ENCODE measurements at places on chromosomes 12 and 14.

- no peak for DNase-seq
These were observed 539 bp downstream of the PSME2 start for GRCh38 chr14:24145690-24146452.

DNA sequence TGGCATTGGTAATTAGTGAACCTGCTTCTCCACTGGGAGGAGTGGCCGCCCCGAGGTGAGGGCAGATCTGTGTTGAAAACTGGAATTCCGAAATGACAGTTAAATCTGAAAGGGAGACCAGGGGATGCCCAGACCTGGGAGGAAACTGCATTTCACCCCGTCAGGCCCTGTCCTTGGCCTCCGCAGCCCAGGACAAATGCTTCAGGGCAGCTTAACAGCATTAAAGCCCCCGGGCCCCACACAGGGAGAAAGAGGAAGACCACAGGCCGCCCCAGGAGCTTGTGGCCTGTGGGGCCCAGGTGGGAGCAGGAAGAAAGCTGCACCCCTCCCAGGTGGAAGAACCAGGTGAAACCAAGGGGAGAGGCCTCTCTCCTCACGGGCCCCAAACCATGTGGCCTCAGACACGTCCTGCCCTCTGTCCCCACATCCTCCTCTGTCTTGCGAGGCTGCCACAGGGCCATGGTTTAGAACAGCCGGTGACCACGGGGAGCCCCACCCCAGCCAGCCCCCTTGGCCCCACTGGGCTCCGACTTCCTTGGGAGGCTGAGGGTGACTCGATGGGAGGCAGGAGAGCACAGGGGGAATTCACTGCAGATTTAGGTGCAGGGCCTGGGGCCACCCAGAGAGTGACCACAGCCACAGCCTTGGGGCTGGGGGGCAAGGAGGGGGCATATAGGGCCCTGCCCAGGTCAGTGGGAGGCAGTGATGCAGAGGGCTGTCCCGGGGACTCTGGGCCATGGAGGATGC, 265.4 kb downstream of the ADGRD1 start:
- DNase-seq: no peak

GRCh38 chr12:6978611-6979011, 7.9 kb downstream of the EMG1 start:
- no peak for DNase-seq

GRCh38 chr12:94123127-94123526, 25.2 kb upstream of the PLXNC1 start:
- no peak for DNase-seq

- DNase-seq: no peak
These were observed 125.6 kb downstream of the TTC8 start for GRCh38 chr14:88950069-88950468.

DNA sequence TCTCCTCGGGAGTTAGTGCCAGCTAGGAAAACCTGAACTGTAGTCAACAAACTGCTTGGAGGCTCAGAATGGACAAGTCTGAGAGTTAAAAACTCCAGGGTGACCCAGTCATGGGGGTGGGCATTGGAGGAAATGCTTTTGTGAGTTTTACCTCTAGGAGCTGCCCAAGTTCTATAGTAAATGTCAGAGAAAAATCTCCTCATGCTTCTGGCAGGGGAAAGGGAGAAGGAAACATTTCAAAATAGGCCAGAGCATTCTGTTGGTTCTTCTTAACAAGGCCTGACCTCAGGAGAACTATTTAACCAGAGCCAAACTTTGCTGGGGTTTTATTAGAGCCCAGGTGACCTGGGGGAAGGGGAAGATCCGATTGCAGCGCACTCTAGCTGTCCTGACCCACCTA, 12.3 kb downstream of the NINJ2 start:
- DNase-seq: no peak

GRCh38 chr14:68661226-68662225, 131.3 kb downstream of the ZFP36L1 start:
- DNase-seq: no peak

GRCh38 chr12:10354071-10354470, 35.8 kb downstream of the KLRK1 start:
- DNase-seq: no peak

DNA sequence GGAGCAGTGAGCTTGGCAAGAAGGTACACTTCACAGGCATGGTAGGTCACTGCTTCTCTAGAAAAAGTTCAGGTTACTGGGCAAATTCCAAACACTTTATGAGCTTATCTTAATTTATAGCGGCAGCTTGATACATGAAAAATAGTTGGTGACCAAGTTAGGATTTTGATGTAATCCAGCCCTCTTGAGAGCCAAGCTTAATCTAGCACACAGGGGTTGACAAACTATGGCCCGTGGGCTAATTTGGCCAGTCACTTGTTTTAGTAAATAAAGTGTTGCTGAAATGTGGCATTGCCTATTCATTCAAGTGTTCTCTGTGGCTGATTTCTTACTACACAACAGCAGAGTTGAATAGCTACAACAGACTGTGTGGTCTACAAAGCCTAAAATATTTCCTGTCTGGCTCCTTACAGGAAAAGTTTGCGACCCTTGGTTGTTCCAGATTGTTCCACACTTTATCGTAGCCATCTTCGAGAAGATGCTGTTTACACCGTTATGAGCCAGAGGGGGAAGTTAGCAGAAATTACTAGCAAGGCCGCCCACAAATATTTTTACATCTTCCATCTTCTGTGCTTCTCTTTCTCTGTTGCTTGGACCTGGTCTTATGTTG, 120.9 kb downstream of the DAAM1 start:
- DNase-seq: no peak

- DNase-seq: peak; percentile 16
These were observed 63.2 kb upstream of the INSM2 start for GRCh38 chr14:35470755-35471154.

DNA sequence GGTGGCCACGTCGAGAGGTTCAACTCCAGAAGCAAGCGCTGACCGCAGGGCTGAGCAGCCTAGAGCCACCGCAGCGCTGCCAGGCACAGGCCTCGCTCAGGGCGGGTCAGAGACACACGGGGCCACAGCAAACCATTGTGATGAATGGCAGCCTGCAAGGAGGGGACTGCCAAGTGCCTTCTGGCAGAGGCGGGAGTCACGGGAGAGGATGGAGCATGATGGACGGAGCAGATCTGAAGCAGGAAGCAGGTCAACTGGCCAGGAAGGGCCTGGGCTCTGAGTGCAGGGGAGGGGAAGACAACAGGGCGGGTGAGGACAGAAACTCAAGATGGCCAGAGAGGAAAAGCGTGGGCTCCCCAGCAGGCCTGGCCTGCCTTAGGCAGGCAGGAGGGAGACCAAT, 49.8 kb downstream of the CDC42BPB start:
- DNase-seq: no peak

DNA sequence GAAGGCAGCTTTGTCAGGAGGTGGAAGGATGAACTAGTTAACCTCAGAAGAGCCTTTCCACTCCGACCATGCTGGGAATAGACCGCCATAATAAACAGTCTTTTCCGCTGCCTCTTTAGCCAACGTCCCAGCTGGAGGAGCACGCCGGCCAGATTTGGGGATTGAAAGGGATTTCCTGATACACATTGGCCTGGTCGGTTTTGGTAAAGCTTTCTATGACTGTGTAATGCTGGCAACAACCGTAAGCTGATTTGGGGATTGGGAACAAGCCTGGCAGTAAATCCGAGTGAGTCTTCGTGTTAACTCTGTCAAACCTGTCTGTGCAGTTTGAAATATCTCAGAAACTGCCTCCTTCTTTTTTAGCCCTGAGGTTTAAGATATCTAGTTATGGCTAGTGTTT, 87.0 kb downstream of the DAD1 start:
- DNase-seq: no peak

DNA sequence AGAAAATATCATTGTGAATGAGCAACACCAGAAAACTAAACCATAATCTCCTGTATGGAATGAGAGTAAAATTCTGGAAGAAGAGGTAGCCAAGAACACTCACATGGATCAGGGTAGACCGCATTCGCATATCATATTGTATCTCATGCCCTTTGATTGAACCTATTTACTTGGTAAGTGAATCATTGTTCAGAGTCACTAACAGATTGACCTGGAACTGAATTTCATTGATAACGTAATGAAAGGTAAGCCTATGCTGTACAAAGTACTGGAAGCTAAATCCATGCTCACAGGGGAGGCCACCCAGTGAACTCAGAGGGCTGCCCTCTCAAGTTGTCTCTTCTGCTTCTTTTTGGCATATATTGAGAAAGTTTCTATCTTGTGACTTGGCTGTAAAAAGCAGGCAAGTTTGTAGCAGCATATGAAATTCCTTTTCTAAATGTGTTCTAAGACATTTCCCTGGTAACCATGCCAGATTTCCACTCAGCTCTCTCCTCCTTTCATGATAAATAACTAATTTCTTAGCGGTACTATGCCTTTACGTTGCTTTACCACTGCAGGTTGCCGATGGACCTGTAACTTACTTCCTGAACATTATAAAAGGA, 91.4 kb downstream of the PLCZ1 start:
- no peak for DNase-seq

DNA sequence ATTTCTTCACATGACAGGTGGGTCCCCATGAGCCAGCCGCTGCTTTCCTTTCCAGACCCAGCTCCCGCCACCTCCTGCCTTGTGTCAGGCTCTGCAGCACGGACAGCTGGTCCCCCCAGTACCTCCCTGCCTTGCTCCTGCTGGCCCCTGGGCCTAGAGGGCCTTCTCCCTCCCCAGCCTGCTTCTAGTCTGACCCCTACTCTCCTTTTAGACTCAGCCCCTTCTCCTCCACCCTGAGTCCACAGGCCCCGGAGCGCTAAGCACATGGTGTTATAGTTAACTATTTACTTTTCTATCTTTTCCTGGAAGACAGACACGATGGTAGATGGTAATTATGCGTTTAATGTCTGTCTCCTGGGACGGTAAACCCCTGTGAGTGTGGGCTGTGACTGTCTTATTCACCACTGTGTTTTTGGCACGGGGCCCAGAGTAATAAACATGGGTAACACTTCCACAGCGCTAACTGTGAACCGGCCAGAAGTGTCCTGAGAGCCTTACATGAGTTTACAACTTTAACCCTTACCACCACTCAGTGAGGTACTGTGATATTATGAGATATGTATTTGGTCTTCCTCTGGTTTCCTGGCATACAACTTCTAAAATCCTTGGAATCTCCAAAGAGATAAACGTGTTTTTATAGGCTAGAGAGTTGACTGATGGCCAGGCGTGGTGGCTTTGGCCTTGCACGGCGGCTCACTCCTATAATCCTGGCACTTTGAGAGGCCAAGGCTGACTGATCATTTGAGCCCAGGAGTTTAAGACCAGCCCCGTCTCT, 41.2 kb downstream of the DGLUCY start:
- no peak for DNase-seq

- DNase-seq: no peak
These were observed 64.7 kb downstream of the CLMN start for GRCh38 chr14:95255013-95255412.

- peak; percentile 85 for DNase-seq
These were observed 59.9 kb upstream of the FBRSL1 start for GRCh38 chr12:132429946-132430643.

GRCh38 chr12:17322090-17322489, 716.1 kb upstream of the LMO3 start:
- no peak for DNase-seq

DNA sequence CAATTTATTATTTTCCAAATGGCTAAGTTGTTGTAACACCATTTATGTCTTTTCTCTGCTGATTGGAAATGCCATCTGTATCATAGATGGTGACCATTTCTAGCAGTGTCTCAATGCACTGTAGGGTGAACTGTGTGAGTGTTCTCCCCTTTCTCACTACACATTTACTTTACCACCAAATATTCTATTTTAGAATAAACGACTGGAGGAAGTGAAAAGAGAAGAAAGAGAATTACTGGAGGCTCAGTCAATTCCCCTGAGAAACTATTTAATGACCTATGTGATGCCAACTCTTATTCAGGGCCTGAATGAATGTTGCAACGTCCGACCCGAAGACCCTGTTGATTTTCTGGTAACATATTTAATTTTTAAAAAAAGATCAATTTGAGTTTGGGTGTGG, 15.5 kb upstream of the PAPOLA start:
- no peak for DNase-seq

DNA sequence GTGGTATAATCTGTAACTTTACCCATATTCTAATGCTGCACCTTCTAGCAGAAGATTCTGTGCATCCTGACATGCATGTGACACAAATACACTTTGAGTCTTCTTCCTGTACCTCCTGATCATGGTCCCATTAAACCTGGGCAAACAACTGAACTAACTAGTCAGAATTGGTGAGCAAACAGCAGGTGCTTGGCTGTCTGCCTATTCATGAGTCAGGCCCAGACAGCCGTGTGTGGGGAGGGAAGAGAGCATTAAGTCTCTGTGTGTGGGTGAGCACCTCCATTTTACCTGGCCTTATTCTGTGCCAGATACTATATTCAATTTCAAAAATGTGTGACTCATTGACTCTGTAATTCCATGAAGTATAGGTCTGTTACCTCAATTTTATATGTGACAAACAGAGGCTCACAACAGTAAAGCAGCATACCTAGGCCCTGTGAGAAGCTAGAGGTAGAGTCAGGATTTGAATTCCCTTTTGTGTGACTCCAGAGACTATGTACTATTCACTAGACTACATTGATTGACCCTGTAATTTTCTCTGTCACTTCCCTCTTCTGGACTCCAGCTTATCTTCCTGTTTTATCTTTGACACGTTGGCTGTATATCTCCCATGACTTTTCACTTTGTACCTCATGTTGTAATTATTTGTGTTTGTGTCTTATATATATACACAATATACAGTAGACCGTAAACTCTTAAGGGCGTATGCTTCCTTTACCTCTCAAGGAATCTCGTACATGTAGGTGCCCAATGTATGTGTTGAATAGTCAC, 32.2 kb downstream of the SUSD6 start:
- DNase-seq: no peak

- no peak for DNase-seq
These were observed 176.4 kb downstream of the SLC38A4 start for GRCh38 chr12:46649433-46649832.

DNA sequence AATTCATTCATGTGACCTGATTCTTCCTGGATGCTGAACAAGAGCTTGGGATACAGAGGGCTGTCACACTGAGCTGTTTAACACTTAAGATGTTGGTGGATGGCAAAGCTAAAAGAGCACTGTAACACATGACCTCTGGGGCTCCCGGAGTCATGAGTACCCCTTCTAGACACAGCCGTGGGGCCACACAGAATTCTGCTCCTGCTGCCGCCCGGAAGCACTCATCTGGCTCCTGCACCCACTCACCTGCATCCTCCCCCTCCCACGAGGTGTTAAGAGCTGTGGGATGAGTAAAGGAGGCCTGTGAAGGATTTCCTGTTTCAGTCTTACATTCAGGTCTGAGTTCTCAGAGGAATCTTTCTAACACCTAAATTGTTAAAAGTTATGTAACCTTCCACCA, 78.0 kb upstream of the SSTR1 start:
- DNase-seq: no peak

GRCh38 chr14:65115615-65116014, 13.3 kb upstream of the MAX start:
- no peak for DNase-seq
